Muscle of leg (tissue), 16 donors: ENCODE measurements at places on chromosomes 6 and 20. TPM values are rescaled to one million over a fixed set of nuclear protein-coding genes. Genes with fewer than 3 reads are reported as not detected.

DNA sequence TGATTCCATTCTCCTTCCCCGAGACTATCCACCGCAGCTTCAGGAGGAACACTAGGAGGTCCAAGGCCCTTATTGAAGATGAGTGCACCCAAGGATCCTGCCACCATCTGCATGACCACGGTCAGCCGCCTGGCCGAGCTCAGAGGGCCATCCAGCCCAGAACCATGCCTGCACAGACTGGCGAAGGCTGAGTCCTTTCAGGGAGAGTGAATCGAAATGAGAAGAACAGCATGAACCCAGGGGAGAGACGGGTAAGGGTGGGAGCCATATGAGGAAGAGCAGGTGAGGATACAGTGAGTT, 26.3 kb downstream of the SERPINB6 start:
- no peak overlapping the region for H3K27ac ChIP-seq
- H3K4me1 ChIP-seq, result no peaks in the 10 kb centered on the region
- H3K27me3 ChIP-seq, result no peaks in the 10 kb centered on the region
- H3K36me3 ChIP-seq, result peaks cover 21% of the 10 kb centered on the region
- no peak overlapping the region for H3K4me3 ChIP-seq
- DNase-seq, result no peak

GRCh38 chr6:37173493-37174195, 3.7 kb downstream of the PIM1 start:
- H3K36me3 ChIP-seq, result peaks cover 29% of the 10 kb centered on the region
- H3K4me1 ChIP-seq, result peaks cover 24% of the 10 kb centered on the region
- H3K4me3 ChIP-seq, result no peak overlapping the region
- DNase-seq, result no peak

- H3K4me3 ChIP-seq, result no peak overlapping the region
- H3K4me1 ChIP-seq, result peaks cover 14% of the 10 kb centered on the region
- H3K36me3 ChIP-seq, result no peaks in the 10 kb centered on the region
- no peak overlapping the region for H3K27ac ChIP-seq
These were observed 18.8 kb upstream of the IER3 start for GRCh38 chr6:30763155-30763617.

GRCh38 chr6:22106451-22106850, 190.4 kb downstream of the PRL start:
- H3K27me3 ChIP-seq, result no peaks in the 10 kb centered on the region
- peaks cover 2% of the 10 kb centered on the region for H3K4me1 ChIP-seq
- DNase-seq, result no peak
- no peak overlapping the region for H3K4me3 ChIP-seq
- no peak overlapping the region for H3K27ac ChIP-seq

DNA sequence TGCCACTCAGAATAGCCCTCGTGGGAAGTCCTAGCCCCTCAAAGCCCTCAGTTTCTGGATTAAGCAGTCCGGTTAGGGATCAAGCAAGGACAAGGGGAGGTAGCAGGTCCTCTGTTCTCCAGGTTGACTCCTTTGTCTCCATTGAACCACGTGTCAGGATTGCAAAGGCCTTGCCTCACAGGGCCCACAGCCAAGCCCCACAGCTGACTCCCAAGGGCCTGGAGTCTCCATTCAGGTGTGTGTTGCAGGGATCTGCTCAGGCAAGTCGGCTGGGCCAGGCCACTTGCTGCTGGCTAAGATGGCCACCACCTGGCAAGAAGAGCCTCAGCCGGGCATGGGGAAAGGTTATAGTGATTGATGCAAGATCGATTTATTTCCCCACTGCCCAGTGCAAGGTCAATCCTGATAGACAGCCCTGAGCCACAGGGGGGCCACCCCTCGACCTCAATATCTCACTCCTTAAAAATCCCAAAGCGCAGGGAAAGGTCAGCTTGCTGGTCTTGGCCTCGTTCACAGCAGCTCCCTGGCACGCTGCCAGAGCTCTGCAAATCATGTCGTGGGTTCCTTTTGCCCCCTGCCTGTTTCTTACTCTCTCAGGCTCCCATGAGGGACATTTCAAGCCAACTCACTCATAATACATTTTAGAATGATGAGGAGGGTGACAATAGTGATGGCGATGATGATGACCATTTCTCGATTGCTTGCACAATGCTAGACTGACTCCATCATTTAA, 75.9 kb downstream of the EDN3 start:
- DNase-seq, result no peak
- H3K4me1 ChIP-seq, result peaks cover 27% of the 10 kb centered on the region
- peaks cover 3% of the 10 kb centered on the region for H3K27me3 ChIP-seq
- H3K27ac ChIP-seq, result no peak overlapping the region
- H3K36me3 ChIP-seq, result no peaks in the 10 kb centered on the region

DNA sequence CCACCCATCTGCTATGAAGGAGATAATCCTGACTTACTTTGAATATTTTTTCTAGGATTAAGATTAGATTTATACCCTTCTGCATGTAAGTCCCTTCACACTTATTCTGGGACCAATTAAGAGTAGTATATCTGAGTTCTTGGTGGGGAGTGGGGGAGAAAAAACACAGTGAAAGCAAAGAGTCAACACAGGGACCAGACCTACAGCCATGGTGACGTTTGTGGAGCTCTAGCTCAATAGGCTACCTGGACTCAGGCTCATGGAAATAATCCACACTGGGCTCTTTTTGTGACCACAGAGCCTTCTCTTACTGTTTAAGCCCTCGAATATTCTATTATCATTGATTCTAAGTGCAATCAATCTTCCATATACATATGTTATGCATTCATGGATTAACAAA, 491.4 kb downstream of the LMBRD1 start:
- no peak overlapping the region for H3K4me3 ChIP-seq
- no peak for DNase-seq
- H3K36me3 ChIP-seq, result no peaks in the 10 kb centered on the region
- H3K4me1 ChIP-seq, result no peaks in the 10 kb centered on the region
- no peak overlapping the region for H3K27ac ChIP-seq

DNA sequence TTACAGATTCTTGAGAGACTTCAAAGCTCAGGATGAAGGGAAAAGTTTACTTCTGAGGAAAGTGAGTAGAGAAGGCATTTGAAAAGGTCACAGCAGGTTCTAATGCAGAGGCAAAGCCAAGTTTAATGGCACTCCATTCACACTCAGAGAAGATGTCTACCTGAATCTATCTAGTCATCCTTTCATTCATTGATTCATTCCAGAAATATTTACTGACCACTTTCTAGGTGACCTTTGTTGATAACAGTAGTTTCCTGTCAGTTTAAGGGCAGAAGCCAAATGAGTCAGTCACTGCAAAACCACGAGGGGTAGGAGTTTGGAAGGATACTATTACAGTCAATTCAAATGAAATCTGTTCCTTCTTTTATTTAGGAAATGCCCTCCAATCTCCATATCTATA, 30.8 kb downstream of the FBXO5 start:
- H3K36me3 ChIP-seq, result no peaks in the 10 kb centered on the region
- no peak overlapping the region for H3K4me3 ChIP-seq
- no peak for DNase-seq

- H3K4me3 ChIP-seq, result no peak overlapping the region
- DNase-seq, result no peak
- no peaks in the 10 kb centered on the region for H3K36me3 ChIP-seq
- no peak overlapping the region for H3K27ac ChIP-seq
These were observed 73.1 kb downstream of the TPBG start for GRCh38 chr6:82436740-82437139.

- DNase-seq, result peak; percentile 29
- peaks cover 55% of the 10 kb centered on the region for H3K4me1 ChIP-seq
- peak overlapping the region; percentile 81 for H3K27ac ChIP-seq
- H3K4me3 ChIP-seq, result no peak overlapping the region
- peaks cover 36% of the 10 kb centered on the region for H3K36me3 ChIP-seq
- no peaks in the 10 kb centered on the region for H3K27me3 ChIP-seq
These were observed 2.3 kb downstream of the PLAGL2 start for GRCh38 chr20:32205110-32205842.

GRCh38 chr6:136784910-136785746, 7.1 kb downstream of the MAP3K5 start:
- H3K36me3 ChIP-seq, result no peaks in the 10 kb centered on the region
- H3K27me3 ChIP-seq, result peaks cover 9% of the 10 kb centered on the region
- H3K4me3 ChIP-seq, result no peak overlapping the region
- H3K27ac ChIP-seq, result no peak overlapping the region
- H3K4me1 ChIP-seq, result no peaks in the 10 kb centered on the region

- H3K4me1 ChIP-seq, result no peaks in the 10 kb centered on the region
- no peaks in the 10 kb centered on the region for H3K36me3 ChIP-seq
- no peaks in the 10 kb centered on the region for H3K27me3 ChIP-seq
- DNase-seq, result no peak
These were observed 55.5 kb downstream of the ZHX3 start for GRCh38 chr20:41261790-41262717.

GRCh38 chr6:16305788-16306187, 67.4 kb downstream of the GMPR start:
- peaks cover 18% of the 10 kb centered on the region for H3K36me3 ChIP-seq
- no peak overlapping the region for H3K27ac ChIP-seq
- H3K27me3 ChIP-seq, result no peaks in the 10 kb centered on the region
- no peak for DNase-seq
- H3K4me3 ChIP-seq, result no peak overlapping the region
- H3K4me1 ChIP-seq, result peaks cover 3% of the 10 kb centered on the region

GRCh38 chr6:169640351-169640852, 61.4 kb downstream of the WDR27 start:
- H3K27ac ChIP-seq, result peak overlapping the region; percentile 29
- peaks cover 2% of the 10 kb centered on the region for H3K36me3 ChIP-seq
- H3K27me3 ChIP-seq, result no peaks in the 10 kb centered on the region
- H3K4me3 ChIP-seq, result no peak overlapping the region

DNA sequence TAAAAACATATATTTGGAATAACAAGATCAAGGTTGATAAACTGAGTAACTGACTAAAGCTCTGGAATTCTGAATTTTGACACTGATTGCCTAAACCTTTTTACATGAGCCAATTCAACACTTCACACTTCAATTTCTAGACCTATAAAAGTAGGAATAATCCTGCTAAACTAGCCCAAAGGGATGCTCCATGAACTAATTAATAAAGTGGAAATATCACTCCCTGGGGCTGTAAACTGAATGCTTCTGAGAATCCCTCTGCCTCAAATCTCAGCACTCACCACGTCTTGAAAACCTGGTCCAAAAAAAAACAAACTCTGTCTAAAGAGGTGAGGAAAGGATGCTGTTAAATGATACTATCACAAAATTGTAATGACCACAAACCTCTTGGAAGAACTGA, 50.9 kb downstream of the DCDC2 start:
- DNase-seq, result no peak
- H3K4me3 ChIP-seq, result no peak overlapping the region
- H3K27ac ChIP-seq, result no peak overlapping the region

- H3K4me1 ChIP-seq, result no peaks in the 10 kb centered on the region
- peaks cover 2% of the 10 kb centered on the region for H3K27me3 ChIP-seq
- H3K4me3 ChIP-seq, result no peak overlapping the region
- peak; percentile 13 for DNase-seq
These were observed 66.9 kb upstream of the MC3R start for GRCh38 chr20:56181583-56181982.

DNA sequence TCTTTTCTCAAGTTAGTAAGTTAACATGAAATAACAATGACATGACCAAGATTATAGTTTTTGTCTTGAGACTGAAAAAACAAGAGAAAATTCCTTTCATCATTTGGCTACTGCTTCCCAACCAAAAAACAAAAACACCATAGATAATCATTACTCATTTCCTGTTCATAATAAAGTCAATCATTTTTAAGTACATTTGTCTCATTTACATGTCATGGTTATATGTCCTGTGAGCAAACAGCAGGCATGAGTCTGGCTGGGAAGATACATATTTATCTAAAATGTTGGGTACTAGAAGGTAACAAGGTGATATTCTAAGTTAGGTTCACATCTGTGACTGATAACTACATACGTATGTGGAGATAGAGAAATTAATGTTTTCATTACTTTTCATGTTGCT, 180.5 kb downstream of the ISM1 start:
- no peaks in the 10 kb centered on the region for H3K36me3 ChIP-seq
- H3K27me3 ChIP-seq, result no peaks in the 10 kb centered on the region
- H3K4me1 ChIP-seq, result no peaks in the 10 kb centered on the region
- no peak overlapping the region for H3K4me3 ChIP-seq
- no peak for DNase-seq

DNA sequence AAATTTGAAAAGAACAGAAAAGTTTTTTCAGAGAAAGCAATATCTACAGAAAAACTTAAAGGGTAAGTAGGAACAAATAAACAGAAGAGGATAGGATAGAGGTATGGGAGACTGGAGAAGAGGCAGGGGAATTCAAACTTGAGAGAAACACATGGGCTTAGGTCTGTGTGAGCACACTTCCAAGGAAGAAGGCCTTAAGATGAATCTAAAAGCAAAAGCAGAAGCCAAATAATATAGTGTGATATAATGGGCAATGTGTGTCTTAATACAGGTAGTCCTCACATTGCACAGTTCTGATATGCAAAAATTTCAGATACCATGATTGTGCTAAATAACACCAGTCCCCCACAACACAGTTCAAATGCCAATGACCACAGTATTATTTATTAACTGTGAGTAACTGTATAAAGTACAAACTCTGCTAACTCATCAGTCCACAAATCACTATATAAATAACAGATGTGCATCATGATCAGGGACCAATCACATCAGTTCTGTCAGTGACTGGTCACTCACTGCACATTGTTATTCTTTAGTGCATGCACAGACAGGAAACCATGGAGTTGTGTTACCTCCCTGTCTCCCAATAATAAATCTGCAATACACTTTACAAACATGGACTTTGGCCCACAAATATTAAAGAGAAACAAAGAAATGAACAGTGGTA, 18.6 kb downstream of the SNX14 start:
- no peaks in the 10 kb centered on the region for H3K27me3 ChIP-seq
- no peak for DNase-seq

DNA sequence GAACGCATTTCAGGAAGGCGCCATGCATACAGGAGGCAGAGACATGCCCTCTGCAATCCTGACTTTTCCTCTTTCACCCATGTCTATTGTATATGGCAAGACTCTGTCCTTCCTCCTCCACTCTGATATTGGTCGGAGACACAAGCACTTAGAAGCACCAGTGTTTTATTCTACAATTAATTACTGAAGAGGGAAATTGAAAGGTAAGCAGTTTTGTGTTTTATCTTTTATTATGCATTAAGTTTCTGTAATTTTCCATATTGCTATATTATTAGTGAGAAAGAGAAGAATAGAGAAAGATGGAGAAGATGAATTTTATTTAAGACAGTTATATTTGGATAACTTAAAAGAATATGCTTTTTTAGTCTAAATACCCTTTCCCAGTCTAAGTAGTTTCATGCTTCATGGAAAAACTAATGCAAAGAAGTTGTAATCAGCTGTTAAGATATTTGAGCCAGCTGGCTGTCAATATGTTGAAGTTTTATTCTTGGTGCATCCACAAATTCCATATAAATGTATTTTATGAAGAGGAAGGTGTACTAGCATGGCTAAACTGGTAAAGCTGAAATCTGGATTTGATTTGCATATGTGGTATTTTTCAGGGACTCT, 13.6 kb downstream of the ARID1B start:
- no peak overlapping the region for H3K4me3 ChIP-seq
- peak; percentile 38 for DNase-seq
- H3K27ac ChIP-seq, result no peak overlapping the region

- DNase-seq, result no peak
- H3K27me3 ChIP-seq, result no peaks in the 10 kb centered on the region
- H3K4me3 ChIP-seq, result no peak overlapping the region
- H3K4me1 ChIP-seq, result no peaks in the 10 kb centered on the region
These were observed 13.4 kb upstream of the LY86 start for GRCh38 chr6:6575143-6575542.

The OLIG3 gene
- total RNA-seq, result not detected

The FKBP1C gene
- 0.13 TPM for total RNA-seq

The BNIP5 gene
- 0.04 TPM for total RNA-seq

The ADGRF5 gene
- total RNA-seq, result 28.5 TPM

The PRRC2A gene
- total RNA-seq, result 51.3 TPM

The TRIM40 gene
- not detected for total RNA-seq

The APMAP gene
- total RNA-seq, result 43.4 TPM

The PKIB gene
- total RNA-seq, result 1.6 TPM

The MUC22 gene
- total RNA-seq, result not detected

The CCN6 gene
- total RNA-seq, result 0.09 TPM

The SLC24A3 gene
- total RNA-seq, result 5.9 TPM

The NRSN1 gene
- not detected for total RNA-seq

The MDFI gene
- 77.4 TPM for total RNA-seq

The JPH2 gene
- 76.8 TPM for total RNA-seq

The C4B gene
- 15.6 TPM for total RNA-seq
